ENCODE measurements at places on chromosomes 3 and 15.

- DNase-seq: no peak
Observed at GRCh38 chr3:173584093-173584837, 186.7 kb downstream of the NLGN1 start.

DNA sequence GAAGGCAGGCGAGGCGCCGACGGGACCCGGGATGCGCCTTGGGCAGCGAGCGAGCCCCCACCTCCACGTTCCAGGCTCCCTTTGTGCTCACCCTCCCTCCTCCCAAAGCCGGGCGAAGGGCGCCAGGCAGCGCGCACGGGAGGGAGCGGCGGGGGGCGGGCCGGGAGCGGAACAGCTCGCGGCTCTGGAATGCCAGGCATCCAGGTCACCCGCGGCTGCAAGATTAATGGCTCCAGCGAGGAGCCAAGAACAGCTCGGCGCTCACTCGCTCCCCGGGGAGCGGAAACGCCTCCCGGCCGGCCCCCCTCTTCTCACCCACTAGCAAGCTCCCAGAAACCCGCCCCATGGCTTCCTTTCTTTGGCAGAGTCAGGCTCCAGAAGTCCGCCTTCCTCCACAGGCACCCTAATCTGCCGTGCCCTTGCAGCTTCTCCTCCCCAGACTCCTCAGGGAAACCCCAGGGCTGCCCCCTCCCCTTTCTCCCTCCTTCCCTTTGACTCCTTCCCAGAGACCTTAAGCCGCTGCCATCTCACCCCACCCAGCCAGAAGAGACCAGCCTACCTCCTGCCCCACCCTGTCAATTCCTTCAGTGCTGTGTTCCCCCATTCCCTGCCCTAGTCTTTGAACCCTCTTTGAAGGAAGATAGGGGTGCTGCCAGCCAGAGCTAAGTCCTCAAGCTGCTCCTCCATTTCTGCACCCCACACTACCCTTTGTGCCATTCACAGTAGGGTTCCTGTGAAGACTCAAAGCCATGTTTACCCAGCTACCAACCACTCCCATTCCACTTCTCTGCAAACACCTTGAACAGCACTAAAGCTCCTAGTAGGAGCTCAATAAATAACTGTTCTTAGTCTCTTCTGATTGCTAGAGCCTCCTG lies 9.9 kb downstream of the AMOTL2 start:
- peak; percentile 36 for DNase-seq

DNA sequence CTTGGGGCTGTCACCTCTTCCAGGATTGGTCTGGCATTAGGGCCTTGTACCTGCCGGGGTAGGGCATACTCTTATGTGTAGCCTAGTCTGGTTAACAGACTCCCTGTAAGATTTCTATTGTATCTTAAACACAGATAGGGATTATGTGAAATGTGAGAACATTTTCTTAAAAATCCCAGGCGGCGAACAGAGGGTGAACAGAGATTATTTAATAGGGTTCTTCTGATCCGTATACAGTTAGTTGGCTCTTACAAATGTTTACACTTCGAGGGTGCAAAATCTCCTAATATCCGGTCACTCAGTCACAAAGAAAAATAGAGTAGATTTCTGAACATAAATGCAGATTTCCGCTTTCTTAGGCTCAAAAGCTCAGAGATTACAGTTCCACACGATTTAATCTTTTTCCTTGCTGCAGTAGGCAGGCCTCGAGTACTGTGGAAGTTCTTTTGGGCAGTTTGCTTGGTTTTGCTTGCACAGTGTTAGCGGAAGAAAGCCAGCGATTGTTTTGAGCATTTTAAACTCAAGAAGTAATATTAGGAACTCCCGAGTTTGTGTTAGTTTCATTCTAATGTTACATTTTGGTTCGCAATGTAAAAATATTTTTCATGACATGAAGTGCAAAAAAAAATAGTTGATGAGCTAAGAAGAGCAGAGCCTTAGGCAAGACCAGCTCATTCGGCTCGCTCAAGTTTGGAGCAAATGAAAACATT lies 993 bp downstream of the PLCL2 start:
- DNase-seq: no peak

DNA sequence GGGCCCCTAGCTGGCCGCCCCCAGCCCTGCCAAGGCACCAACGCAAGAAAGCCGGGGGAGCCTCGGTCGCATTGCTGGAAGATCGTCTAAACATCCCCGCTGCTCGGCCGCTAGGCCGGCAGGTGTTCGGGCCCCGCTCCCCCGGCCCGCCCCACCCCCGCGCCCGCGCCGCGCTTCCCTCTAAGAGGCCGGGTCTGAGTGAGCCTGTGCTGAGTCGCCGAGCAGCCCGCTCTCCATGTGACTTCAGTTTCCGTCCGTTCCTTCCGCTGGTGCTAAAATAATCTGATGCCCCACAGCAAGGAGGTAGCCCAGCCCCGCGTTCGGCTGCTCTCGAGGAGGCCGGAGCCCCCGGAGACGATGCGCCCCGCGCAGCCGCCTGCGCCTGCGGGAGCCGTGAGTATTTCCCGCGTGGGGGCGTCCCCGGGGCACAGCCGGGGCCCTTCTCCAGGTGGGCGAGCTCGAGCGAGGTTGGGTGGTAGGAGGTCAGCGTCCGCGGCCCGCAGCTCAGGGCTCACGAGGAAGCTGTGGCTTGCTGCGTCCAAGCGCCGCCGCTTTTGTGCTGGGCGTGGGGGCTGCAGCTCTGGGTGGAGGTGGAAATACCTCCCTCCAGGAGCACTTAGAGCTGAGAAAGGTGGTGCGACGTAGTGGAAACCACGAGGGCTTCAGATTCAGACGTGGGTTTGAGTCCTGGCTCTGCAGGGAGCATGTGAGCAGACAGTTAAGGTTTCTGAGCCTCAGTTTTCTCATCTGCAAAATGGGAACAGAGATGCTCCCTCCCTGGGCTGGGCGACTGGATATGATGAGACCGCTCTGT lies at the start of gene NRROS:
Gene NRROS, plus strand, starts transcription at position 212 of the 814 bp plus-strand sequence. CDS start 14,846 bp downstream, outside the sequence.
- peak; percentile 71 for DNase-seq

DNA sequence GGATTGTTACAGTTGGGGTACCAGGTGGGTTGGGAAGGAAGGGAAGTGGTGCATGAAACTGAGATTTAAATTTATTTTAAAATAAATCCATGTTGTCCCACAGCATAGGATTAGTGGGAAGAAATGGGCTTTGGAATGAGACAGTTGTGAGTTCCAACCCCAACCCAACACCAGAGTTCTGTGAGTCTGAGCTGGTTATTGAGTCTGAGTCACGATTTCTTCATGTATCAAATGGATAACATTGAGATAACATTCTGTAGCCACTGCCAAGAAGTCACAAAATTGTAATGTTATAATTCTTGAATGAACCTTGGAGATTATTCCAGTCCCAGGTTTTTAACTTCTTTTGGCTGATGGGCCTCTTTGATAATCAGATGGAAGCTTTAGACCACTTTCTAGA lies 13.7 kb downstream of the IFT122 start:
- no peak for DNase-seq

- DNase-seq: no peak
Observed at GRCh38 chr3:69791106-69791505, 51.8 kb downstream of the MITF start.

DNA sequence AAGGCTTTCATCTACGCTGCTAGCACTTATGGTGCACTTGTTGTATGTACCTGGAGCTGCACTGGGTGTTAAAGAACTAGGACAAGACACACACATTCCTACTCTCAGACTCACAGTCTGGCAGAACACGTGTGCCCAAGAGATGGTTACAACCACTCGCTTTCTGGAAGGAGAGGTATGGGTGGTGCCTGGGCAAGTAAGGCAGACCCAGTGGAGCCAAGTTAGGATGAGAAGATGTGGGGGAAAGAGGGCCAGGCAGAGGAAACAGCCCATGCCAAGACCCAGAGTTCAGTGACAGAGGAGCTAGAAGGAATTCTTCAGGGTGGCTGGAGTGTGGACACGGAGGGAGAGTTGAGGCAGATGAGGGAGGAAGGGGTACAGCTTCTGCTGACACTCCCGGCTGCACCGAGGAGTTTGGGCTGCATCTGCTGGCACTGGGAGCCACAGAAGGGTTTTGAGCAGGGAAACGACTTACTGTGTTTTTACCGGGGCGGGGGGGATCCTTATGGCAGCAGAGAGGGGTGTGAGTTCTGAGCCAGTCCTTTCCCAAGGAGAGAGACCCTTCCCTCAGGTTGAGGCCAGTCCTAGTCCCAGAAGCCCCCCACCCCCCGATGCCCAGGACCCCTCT lies 59.0 kb downstream of the GRIP2 start:
- DNase-seq: no peak

DNA sequence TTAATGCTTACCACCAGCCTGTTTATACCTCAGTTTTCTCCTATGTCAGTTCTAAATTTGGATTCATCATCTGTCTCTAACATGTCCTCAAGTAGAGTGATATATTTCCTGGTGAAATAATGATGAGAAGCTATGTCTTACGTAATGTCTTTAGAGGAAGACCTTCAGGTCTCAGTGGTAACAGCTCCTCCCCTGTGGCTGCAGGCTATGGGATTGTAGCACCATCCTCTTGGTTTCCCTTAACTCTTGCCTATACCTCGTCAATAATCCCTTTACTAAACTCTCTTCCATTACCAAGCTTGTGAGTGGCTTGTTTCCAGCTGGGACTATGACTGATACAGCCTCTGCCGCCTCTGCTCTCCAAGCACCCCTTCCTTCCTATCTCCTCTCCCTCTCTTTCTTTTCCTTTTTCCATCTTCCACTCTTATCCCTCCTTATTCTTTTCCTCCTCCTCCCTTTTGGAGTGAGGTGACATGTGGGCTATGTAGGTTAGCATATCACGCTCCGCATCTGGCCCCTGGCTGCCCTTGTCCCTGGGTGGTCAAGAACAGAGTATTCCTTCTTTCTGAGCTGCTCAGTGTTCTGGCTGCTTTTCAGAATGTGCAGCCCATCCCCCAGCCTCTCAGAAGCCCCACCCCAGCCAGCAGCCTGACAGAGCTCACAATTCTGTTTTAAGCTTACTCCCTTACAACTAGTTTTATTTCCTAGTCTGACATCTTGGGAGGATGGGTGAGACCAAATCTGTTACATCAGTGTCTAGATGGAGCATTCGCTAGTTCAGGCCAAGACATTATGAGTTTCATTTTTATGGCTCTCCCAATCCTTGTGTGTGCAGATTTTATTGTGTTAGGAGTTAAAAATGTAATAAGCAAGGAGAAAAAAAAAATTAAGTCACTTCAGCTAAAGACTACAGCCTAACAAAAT lies 75.0 kb upstream of the RNU6-1 start:
- no peak for DNase-seq

DNA sequence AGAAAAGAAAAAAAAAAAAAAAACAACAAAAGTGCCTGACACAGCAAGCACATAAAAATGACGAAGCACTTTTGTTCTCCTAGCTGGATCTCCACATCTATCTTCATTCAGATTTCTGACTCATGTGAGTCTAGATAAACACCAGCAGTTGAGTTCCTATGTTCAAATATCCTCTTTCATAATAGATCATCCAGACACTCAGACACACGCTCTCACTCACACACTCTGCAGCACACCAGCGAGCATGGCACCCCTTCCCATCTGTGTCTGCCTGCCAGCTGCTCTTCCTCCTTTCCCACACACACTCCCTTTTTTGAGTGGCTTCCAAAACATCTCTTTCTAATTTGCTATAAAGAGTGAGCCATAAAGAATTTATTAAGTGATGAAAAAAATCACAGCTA lies 19.8 kb upstream of the CELF6 start:
- DNase-seq: no peak

DNA sequence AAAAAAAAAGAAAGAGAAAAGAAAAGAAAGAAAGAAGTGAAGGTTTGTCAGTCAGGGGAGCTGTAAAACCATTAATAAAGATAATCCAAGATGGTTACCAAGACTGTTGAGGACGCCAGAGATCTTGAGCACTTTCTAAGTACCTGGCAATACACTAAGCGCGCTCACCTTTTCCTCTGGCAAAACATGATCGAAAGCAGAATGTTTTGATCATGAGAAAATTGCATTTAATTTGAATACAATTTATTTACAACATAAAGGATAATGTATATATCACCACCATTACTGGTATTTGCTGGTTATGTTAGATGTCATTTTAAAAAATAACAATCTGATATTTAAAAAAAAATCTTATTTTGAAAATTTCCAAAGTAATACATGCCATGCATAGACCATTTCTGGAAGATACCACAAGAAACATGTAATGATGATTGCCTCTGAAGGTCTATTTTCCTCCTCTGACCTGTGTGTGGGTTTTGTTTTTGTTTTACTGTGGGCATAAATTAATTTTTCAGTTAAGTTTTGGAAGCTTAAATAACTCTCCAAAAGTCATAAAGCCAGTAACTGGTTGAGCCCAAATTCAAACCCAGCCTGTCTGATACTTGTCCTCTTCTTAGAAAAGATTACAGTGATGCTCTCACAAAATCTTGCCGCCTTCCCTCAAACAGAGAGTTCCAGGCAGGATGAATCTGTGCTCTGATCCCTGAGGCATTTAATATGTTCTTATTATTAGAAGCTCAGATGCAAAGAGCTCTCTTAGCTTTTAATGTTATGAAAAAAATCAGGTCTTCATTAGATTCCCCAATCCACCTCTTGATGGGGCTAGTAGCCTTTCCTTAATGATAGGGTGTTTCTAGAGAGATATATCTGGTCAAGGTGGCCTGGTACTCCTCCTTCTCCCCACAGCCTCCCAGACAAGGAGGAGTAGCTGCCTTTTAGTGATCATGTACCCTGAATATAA lies 2.0 kb downstream of the B2M start:
- DNase-seq: no peak

GRCh38 chr3:121985846-121986245 lies 36.2 kb downstream of the ILDR1 start:
- DNase-seq: no peak

- DNase-seq: no peak
Observed at GRCh38 chr15:79172801-79173460, 82.4 kb upstream of the RASGRF1 start.

GRCh38 chr3:43966126-43966525 lies 275.4 kb downstream of the ABHD5 start:
- no peak for DNase-seq

Data from stimulated activated CD4-positive, alpha-beta T cell treated with anti-CD3 and anti-CD28 coated beads, Interleukin-2, amount 100 ng/mL, for 24 hours (primary cell).